CD8-positive, alpha-beta T cell (primary cell): ENCODE measurements at places on chromosomes 13 and 19. TPM values are rescaled to one million over a fixed set of nuclear protein-coding genes. Genes with fewer than 3 reads are reported as not detected.
A peak's percentile ranks its signal among the peaks of the same experiment; 100 is the strongest.

GRCh38 chr13:97932647-97933046, 20.8 kb upstream of the IPO5 start:
- DNase-seq: no peak

DNA sequence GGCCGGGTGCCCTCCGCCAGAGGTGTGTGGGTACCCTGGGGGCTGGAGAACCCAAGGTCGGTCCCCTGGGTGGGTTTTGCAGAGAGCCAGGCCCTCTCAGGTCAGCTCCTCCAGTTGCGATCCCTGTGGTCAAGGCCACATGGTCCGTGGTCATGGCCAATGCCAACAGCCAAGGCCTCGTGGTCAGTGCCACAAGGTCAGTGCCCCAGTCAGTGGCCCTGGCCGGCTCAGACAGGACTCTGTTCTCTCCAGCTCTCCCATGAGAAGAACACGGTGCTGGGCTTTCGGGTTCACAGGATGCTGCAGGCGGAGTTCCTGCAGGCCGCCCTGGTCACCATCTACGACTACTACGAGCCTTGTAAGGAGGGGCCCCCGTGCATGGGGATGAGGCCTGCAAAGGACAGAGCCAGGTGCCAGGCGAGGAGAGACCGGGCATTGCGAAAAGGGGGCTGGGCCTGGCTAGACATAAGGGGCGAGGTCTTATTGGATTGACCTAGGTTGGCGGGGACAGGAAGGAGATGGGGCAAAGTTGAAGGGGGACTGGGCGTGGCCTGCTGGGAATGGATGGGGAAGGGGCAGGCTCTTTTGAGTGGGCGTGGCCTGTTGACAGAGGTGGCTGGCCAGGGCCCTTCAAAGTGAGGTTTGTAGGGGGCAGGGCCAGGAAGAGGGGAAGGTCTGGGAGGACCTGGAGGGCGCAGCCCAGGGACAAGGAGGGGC, 15.2 kb upstream of the SHFL start:
- DNase-seq: no peak

- no peak for DNase-seq
These were observed 415.8 kb upstream of the KLF12 start for GRCh38 chr13:74550039-74550438.

- DNase-seq: peak; percentile 61
These were observed 41.2 kb upstream of the USPL1 start for GRCh38 chr13:30576528-30576927.

- DNase-seq: no peak
These were observed 165.1 kb downstream of the COG6 start for GRCh38 chr13:39820606-39821005.

- DNase-seq: no peak
These were observed 74.9 kb downstream of the SIPA1L3 start for GRCh38 chr19:37981785-37982475.

DNA sequence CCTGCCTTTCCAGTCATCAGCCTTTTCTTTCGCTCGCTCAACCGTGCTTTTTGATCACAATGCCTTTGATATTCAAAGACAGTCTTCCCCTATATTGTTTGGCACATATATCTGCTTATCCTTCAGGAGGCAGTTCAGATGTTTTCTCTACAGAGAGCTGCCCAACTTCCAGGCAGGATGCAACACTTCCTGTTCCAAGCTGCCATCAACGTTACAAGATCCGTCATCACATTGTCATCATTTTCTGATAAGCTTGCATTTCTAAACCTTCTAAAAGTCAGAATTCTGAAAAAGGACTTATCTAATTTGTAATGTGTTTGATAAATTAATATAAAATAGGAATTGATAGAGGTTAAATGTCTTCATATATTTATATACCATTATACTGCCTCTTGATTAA, 574.2 kb downstream of the TBC1D4 start:
- DNase-seq: no peak

DNA sequence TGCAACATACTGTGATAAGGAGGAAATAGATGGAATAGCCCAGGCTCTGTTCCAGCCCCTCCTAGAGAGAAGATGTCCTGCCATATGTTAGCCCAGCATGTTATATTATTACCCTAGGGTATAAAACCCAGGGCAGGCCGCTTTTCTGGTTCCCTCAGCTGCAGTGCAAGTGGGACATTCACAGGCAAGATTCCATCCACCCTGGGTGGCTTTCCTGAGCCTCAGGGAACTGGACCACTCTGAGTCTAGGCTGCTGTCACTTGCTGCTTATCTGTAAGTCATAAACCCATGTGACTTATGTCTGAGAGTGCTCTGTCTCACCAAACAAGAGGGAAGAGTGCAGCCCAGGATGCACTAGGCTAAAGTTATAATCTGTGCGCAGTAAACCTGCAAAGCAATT, 413.2 kb downstream of the MZT1 start:
- no peak for DNase-seq

GRCh38 chr13:81283062-81283461, 942.1 kb upstream of the SPRY2 start:
- DNase-seq: no peak

GRCh38 chr19:16327169-16327475, 2.5 kb downstream of the KLF2 start:
- DNase-seq: no peak

- no peak for DNase-seq
These were observed 11.6 kb downstream of the TMPRSS9 start for GRCh38 chr19:2371656-2372055.

- DNase-seq: no peak
These were observed 1156.7 kb upstream of the PCDH9 start for GRCh38 chr13:68386808-68387207.

- DNase-seq: no peak
These were observed 34.4 kb downstream of the STARD13 start for GRCh38 chr13:33251131-33251661.

GRCh38 chr13:59494560-59494970, 669.2 kb downstream of the DIAPH3 start:
- DNase-seq: no peak

GRCh38 chr13:106587787-106588186, 19.9 kb upstream of the ARGLU1 start:
- no peak for DNase-seq

- DNase-seq: no peak
These were observed 43.1 kb downstream of the RASA3 start for GRCh38 chr13:114089341-114089740.

DNA sequence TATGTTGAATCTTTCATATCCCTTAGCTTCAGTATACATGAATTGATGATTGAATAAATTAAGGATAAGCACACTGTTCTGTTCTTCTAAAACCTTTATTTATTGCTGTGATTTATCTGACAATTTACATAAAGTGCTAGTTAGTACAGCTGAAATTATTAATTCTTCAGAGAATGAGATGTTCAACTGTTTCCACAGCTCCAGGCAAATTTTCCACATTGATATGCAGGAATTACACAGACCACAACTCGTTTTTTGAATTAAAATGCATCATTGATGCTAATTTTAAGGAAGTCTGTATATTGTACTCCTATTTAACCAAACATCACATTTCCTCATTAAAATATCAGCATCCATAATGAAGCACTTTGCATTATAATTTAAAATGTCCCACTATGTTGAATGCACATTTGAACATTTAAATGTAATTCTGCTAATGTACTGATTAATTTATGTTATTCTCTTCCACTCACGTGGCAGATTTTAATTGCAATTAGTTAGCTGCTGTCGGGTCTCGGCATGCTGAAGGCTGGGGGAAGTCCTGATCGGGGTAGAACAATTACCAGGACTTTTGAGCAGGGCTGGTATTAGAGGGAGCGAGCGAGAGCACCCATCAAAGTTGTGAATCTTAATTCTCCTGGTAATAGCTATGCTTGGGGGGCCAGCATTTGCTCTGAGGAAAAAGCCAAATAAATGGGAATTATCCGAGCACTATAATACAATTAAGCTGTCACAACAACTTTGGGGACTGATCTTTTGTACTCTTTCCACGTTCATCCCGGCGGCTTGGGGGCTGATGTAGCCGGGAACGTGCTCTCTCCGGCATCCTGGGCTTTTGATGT, 136.7 kb upstream of the TMTC4 start:
- no peak for DNase-seq

DNA sequence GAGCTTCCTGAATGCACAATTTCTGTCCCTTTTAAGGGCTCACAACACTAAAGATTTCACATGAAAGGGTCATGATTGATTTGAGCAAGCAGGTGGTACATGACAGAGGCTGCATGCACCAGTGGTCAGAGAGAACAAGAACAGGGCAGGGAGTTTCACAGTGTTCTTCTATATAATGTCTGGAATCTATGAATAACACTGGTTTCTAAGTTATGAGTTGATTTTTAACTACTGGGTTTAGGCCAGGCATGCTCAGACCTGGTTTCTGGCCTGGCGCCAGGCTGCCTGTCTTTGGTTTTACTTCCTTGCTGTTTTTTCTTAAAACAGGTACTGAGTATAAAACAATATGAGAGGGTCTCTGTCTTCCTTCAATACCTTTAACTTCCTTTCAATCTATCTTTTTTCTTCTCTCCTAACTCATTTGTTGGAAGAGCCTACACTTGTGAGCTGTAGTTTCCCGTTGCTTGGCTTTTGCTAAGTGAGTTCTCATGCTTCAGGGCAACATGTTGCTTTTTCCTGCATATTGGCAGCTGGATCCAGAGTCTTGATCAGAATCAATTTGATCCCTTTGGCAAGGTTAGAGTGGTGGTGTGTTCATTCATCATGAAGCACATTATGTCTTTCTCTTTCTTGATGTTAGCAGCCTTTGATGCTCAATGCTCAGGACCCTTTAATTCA, 38.5 kb upstream of the FGF14 start:
- DNase-seq: no peak

- no peak for DNase-seq
These were observed 1.6 kb downstream of the DNM2 start for GRCh38 chr19:10719466-10719961.

- DNase-seq: no peak
These were observed 867.7 kb downstream of the PCDH9 start for GRCh38 chr13:66362485-66362884.

The S1PR5 gene
- total RNA-seq: 22.5 TPM

The KLF5 gene
- 3.4 TPM for total RNA-seq

The PRRG2 gene
- total RNA-seq: 1.4 TPM

The SUGT1 gene
- total RNA-seq: 20.0 TPM

The EID2B gene
- total RNA-seq: 3.7 TPM

The KLC3 gene
- not detected for total RNA-seq

The POGLUT2 gene
- 1.2 TPM for total RNA-seq
